HT1080 (cell line): ENCODE measurements at places on chromosomes 12 and 14. TPM values are rescaled to one million over a fixed set of nuclear protein-coding genes. Genes with fewer than 3 reads are reported as not detected.

- no peak for DNase-seq
Observed at GRCh38 chr14:36843410-36843809, 181.8 kb downstream of the PAX9 start.

DNA sequence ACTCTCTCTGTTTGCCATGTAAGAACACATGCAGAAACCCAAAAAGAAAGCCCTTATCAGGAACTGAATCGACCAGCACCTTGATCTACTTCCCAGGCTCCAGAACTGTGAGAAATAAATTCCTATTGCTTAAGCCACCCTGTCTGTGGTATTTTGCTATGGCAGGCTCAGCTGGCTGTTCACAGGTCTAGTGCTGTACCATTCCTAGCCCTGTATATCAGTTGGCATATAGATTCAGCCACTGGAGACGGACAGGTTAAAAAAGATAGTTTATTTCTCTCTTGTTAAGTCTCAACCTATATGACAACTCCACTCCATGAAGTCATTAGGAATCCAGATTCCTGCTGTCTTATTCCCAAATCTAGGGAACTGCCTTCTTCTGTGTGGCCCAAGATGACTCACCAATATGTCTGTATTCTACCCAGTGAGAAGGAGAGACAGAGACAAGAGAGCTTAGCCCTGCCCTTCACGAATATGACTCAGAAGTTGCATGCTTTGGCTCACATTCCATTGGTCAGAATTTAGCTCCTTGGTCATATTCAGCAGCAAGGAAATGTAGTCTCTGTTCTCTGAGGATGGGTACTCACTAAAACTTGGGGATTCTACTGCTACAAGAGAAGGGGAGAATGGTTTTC, 57.0 kb downstream of the PLEKHG7 start:
- peak; percentile 98 for DNase-seq

DNA sequence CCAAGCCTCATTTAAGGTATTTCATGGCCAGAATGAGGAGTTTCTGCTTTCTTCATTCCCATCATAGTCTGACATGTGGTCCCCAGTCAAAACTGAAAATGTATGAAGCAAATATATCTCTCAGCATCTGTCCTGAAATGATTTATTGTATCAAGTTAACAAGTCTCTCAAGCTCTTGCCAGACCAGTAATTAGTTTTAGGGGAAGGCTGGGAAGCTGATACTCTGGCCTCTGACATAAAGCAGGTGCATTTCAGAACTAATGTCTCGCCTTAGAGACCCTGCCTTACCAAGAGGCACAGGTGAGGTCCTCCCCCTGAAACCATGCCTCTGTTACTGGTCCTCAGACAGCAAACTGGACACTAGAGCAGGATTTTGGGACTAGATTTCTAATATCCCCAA, 266.5 kb downstream of the SLC15A4 start:
- DNase-seq: no peak

DNA sequence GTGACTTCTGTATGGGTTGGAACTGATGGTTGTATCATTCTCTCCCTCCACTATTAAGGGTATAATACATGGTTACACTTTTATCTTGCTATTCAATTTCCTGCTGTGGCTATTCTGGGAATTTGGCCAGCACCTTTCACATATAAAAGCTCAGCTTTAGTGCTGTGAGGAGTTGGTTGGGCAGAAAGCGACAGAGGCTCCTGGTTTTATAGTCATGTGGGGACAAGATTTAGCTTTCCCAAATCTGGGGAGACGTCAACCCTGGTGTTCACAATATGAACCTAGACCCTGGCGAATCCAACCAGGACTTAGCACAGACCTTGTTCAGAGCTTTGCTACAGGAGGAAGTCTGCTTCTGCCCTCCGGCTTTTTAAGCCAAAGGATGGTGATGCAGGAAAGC, 36.5 kb downstream of the FOS start:
- peak; percentile 28 for DNase-seq

DNA sequence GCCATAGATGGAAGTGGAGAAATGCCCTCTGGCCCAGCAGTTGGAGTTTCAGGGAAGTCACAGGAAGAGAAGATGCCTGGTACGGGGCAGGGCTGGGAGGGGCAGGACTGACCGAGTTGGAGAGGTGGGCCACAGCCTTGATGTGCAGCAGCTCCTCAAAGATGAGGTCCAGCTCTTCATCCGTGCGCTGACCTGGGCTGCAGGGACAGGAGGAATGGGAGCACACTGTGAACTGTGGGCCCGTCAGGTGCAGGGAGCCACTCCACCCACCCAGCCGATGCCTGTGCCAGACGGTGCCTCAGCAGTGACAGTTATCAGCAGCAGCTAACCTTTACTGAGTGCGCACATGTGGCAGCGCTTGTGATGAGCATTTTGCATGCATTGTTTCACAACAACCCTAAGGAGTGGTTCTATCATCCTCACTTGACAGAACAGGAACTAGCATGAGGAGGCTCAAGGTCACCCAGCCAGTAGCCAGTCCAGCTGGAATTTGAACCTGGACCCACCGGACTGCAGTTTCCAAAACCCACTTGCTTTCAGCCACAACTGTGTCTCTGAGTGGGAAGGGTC, 8.4 kb downstream of the RAPGEF3 start:
- DNase-seq: no peak

- DNase-seq: peak; percentile 44
Observed at GRCh38 chr12:50598321-50598862, 93.6 kb downstream of the DIP2B start.

- peak; percentile 40 for DNase-seq
Observed at GRCh38 chr12:15933751-15934150, 22.6 kb downstream of the DERA start.

- no peak for DNase-seq
Observed at GRCh38 chr14:68501614-68502052, 291.2 kb downstream of the ZFP36L1 start.

DNA sequence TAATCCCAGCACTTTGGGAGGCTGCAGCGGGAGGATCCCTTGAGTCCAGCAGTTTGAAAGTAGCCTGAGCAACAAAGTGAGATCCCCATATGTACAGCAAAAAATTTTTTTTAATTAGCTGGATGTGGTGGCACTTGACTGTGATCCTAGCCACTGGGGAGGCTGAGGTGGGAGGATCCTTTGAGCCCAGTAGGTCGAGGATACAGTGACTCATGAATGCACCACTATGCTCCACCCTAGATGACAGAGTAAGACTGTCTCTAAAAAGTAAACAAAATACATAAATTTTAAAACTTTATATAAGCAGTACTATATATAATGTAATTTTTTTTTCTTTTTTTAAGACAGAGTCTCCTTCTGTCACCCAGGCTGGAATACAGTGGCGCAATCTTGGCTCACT, 115.4 kb downstream of the ESR2 start:
- DNase-seq: peak; percentile 4

- DNase-seq: no peak
Observed at GRCh38 chr12:105590571-105590970, 260.1 kb downstream of the C12orf75 start.

- peak; percentile 96 for DNase-seq
Observed at GRCh38 chr14:54108481-54109471, 152.2 kb upstream of the BMP4 start.

- DNase-seq: peak; percentile 41
Observed at GRCh38 chr14:47040550-47040949, 389.0 kb upstream of the RPL10L start.

DNA sequence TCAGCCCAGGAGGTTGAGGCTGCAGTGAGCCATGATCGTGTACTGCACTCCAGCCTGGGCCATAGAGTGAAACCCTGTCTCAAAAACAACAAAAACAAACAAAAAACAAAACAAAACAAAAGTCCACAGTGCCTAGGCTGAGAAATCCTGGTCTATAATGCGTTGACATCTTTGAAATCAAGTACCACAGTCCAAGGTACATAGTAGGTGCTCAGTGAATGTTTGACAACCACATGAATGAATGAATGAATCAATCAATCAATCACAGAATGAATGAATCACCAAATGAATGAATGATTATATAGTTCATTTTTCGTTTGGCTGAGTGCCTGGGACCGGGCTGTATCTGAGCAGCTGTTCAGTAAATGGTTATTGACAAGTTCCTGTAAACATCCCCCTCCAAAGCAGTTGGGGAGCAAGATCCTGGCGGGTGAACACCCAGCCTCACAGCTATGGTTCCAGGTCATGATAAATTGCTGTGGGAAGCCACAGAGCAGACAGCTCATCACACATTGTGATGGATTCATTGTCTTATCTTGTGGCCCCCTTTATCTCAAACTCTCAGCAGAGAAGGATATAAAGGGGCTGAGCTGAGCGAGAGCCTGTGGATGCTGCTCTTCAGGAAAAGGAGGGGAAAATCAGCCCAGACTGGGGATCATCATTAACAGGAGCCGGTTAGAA, 30.4 kb upstream of the IFT81 start:
- no peak for DNase-seq

DNA sequence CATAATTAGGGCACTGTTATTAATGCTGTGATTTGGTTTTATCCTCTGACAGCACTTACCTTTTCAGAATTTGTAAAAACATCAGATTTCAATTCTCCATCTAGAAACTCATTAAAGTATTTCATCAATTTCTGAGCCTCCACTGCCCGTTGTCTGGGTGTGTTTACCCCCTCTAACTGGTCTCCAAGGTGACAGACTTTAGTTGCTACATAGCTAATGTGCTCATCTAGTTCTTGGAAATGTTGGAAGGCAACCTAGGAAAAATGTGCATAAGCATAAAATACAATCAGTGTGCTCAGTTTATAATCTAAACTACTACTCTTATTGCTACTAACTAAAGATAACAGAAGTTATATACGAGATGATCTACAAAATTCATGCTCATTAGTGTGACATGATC, 24.6 kb downstream of the EXOC5 start:
- no peak for DNase-seq

DNA sequence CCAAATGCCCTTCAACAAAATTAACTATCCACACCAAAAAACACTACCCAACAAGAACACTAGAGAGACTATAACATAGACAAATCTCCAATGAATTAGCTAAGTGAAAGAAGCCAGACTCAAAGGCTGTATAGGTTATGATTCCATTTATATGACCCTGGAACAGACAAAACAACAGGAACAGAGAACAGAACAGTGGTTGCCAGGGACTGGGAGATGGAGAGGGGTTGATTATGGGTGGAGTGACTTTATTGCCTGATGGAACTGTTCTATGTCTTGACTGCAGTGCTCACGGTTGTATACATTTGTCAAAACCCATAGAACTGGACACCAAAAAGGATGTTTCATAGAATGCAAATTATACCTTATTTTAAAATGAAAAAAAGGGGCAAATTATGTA, 14.9 kb downstream of the CATSPERB start:
- no peak for DNase-seq

- DNase-seq: no peak
Observed at GRCh38 chr14:101335061-101335661, 226.1 kb upstream of the DIO3 start.

DNA sequence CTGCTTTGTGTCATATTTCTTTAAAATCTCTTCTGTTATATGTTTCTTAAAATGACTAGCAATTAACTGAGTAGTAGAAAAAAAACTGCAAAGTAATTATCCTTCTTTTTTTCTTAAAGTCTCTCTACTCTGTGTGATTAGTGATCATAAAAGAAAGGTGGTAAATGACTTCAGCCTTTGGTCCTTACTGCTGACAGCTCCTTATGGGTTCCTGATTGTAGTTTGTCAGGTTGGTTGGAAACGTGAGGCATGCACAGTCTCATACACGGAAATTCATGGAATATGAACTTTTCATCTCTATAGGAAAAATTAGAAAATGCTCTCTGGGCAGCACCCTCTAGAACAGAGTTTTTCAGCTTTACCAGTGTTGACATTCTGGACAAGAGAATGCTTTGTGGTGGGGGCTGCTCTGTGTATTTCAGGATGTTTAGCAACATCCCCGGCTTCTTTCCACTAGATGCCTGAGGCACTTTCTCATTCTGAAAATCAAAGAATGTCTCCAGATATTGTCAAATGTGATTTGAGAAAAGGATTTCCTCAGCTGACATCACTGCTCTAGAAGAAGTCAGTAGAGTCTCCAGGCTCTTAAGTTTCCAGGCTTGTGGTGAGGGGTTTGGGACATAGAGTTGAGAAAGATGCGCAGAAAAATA, 121.0 kb downstream of the PIK3C2G start:
- no peak for DNase-seq

DNA sequence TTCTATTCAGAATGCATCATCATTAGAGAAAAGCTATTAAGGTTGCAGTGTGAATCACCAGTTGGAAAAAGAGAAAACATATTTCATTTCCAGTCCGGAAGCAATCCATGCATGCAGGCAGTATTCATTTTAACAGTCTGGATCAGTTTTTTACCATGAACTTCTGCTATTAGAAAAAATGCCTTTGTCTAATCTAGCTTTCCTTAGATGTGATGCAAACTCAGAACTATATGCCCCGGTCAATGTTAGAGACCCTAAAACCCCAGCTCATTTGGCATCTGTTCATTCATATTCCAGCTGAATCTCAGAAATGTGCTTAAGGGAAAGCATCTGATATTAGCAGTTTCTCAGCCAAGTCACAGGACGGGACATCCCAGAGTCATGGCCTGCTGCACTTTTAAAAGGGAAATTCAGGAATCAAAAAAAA, 8.5 kb downstream of the IRAK3 start:
- DNase-seq: no peak

The CDH24 gene
- total RNA-seq: 15.3 and 18.2 TPM in 2 replicates

The USP44 gene
- not detected in 2 replicates for total RNA-seq

The HOXC9 gene
- 9.7 and 12.2 TPM in 2 replicates for total RNA-seq

The IL26 gene
- not detected in 2 replicates for total RNA-seq

The IFT43 gene
- total RNA-seq: 18.1 and 20.6 TPM in 2 replicates

The PPP1R3E gene
- total RNA-seq: 3.2 and 4.0 TPM in 2 replicates

The MYRFL gene
- not detected in 2 replicates for total RNA-seq

The GZMH gene
- total RNA-seq: not detected in 2 replicates

The CBLN3 gene
- 0.35 and 0.84 TPM in 2 replicates for total RNA-seq
